ENCODE measurements at places on chromosomes 7 and 10. TPM values are rescaled to one million over a fixed set of nuclear protein-coding genes. Genes with fewer than 3 reads are reported as not detected.

DNA sequence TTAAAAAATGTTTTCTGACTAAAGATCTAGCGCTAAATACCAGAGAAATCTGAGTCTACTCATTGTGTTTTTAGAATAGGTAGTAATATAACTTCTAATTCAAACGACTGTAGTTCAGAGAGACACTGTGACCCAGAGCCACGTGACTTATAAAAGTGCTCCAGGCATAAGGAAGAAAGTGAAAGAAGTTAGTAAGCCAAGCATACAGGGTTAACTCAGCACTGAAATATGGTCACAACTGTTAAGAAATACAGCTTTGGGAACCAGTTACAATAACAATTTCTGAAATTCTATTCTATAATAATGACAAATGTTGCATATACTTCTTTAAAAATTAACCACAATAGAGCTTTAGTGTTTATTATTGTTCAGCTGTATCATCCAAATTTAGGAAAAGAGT is 119.1 kb downstream of the TFEC start:
- H3K4me1 ChIP-seq: no peaks in the 10 kb centered on the region
- no peaks in the 10 kb centered on the region for H3K27me3 ChIP-seq
- H3K36me3 ChIP-seq: no peaks in the 10 kb centered on the region
- no peak for DNase-seq

DNA sequence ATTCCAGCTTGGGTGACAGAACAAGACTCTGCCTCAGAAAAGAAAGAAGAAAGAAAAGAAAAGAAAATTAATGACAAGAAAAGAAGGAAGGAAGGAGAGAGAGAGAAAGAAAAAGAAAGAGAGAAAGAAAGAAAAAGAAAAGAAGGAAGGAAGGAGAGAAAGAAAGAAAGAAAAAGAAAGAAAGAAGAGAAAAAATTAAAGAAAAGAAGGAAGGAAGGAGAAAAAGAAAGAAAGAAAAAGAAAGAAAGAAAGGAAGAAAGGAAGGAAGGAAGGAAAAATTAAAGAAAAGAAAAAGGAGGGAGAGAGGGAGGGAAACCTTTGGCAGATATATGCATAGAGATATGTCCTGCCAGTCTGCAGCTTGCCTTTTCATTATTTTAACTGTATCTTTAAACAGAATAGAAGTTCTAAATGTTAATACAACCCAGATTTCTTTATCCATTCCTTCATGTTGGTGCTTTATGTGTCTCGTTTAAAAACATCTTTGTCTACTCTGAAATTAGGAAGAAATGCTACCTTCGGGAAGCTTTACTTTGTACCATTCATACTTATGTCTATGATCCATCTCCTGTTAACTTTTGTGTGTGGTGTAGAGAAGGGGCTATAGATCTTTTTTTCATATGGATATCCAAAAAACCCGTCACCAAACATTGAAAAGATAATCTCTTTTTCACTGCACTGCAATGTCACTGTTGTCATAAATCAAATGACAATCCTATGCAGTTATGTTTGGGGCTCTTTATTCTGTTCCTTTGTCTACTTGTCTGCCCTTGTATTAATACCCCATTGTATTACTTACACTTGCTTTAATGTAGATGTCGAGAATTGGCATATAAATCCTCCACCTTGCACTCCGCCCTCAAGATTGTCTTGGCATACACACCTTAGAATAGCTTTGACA is 70.8 kb downstream of the VSTM4 start:
- no peaks in the 10 kb centered on the region for H3K36me3 ChIP-seq
- H3K4me3 ChIP-seq: no peak overlapping the region
- H3K27ac ChIP-seq: no peak overlapping the region
- DNase-seq: no peak
- peaks cover 6% of the 10 kb centered on the region for H3K4me1 ChIP-seq
- no peaks in the 10 kb centered on the region for H3K27me3 ChIP-seq

- no peak for DNase-seq
- H3K4me3 ChIP-seq: no peak overlapping the region
- no peaks in the 10 kb centered on the region for H3K27me3 ChIP-seq
- no peak overlapping the region for H3K27ac ChIP-seq
These were observed 35.7 kb downstream of the CBX3 start for GRCh38 chr7:26237035-26237807.

DNA sequence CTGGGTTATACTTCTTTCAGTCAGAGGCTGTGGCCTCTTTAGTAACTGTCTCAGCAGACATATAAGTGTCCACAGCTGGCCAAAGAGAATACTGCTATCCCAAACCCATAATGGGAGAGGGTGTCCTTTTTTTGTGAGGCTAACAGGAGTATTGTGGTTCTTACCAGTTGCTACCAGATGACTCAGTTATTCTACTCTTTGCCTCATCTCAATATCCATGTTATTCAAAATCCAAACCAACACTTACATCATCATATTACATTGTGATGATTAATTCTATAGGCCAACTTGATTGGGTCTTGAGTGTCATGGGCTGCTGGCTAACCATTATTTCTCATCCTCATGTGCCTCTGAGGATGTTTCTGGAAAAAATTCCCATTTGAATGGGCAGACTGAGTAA is 120.9 kb downstream of the TMEM168 start:
- no peak overlapping the region for H3K27ac ChIP-seq
- H3K36me3 ChIP-seq: no peaks in the 10 kb centered on the region
- H3K4me3 ChIP-seq: no peak overlapping the region

HACD1 gene
- polyA plus RNA-seq: 13.6 TPM

Data from ovary (tissue), 10 donors.